ENCODE measurements at places on chromosomes 6 and 20. TPM values are rescaled to one million over a fixed set of nuclear protein-coding genes. Genes with fewer than 3 reads are reported as not detected.

DNA sequence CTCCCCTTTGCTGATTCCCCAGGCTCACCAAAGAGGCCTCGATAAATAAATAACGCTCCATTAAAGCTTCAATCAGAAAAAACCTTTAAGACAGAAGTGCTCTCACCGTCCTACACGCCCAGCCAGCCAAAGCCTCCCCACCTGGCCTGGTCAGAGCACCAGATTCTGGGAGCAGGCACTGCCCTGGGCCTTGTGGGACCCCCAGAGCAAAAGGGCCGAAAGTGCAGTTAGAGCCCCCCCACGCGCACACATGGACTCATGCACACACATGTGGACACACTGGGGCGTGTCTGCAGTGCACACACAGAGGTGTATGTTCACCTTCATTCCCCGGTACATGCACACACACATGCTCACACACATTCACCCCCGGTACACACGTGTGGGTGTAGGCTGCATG is 1.9 kb upstream of the NECAB3 start:
- DNase-seq: no peak

- no peak for DNase-seq
These were observed 171.4 kb downstream of the COL9A1 start for GRCh38 chr6:70131528-70131927.

DNA sequence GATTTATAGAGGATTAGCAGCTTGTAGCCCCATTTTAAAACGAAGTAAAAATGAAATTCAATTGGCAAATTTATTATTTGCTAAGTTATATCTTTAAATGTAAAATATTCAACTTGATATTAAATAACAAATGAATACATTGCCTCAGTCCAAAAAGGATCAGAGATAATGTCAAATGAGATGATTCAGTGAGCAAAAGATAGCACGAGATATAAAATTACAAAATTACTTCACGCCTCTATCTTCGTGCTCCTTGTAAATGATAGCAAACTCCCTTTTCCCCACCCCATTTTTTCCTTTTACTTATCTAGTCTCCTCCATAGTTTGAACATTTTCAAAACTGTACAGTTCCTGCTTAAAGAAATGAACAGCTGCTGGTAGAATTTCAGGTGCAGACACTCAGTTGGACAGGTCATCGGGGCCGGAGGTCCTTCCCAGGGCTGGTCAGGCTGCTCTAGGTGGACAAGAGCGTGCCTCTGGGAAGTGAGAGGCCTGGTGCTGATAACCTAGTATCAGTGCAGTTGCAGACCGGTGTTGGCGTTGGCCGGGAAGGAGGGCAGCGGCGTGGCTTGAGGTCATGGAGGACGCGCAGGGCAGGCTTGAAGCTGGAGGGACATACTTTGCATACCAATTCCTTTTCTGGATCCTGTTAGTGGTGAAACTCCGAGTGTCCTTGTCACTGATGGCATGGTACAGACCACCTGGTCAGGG is 83.9 kb downstream of the CDC5L start:
- no peak for DNase-seq

DNA sequence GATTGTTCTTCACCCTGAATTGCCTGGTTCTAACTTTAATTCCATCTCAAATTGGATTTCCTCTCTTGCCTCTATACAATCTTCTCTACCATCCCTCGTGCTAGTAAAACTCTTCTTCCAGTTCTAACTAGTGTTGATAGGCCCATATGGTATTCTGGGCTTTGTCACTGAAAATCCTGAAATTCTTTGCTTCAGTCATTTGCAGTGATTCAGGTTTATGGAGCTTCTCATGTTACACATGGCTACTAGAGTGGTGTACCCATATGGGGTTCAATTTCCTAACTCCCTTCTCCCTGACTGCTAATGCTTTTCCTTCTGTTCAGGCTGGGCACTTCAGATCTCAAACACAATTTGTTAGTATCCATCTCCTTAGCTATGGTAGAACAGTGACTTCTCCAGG is 956.6 kb downstream of the KIF16B start:
- DNase-seq: peak; percentile 15

GRCh38 chr6:16124198-16125180 is 4.4 kb upstream of the MYLIP start:
- no peak for DNase-seq

- DNase-seq: no peak
These were observed 183.4 kb downstream of the ADGRG6 start for GRCh38 chr6:142485256-142485655.

GRCh38 chr6:125858427-125859320 is 67.9 kb downstream of the NCOA7 start:
- DNase-seq: peak; percentile 85

DNA sequence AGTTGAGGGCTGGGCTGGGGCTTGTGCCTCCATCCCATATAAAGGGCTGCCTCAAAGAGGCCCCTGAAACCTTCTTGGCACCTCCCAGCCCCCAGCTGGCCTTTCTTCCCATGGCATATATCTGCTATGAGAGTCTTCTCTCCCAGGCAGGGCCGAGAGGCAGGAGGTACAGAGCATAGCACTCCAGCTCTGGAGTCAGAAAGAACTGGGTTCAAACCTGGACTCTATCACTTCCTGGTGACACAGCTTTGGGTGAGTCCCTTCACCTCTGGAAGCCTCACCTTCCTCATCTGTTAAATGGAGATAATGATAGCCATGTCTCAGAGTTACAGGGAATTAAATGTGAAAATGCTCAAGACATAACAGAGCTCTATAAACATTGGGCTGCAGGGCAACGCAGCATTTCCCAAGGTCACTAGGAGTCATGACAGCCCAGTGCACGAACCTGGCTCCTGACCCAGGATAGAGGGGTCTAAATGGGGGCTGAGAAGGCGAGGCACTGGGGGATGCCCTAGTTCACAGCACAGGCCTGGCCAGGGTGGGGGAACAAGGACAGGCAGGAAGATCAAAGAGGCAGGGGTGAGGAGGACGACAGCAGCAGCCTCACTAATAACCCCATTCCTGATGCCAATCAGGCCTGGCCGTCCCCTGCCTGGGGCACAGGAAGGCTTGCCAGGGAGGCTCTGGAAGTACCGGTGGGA is 1.9 kb downstream of the FAM83C start:
- no peak for DNase-seq

- DNase-seq: no peak
These were observed 347.1 kb downstream of the ZFAND3 start for GRCh38 chr6:38166411-38167240.

DNA sequence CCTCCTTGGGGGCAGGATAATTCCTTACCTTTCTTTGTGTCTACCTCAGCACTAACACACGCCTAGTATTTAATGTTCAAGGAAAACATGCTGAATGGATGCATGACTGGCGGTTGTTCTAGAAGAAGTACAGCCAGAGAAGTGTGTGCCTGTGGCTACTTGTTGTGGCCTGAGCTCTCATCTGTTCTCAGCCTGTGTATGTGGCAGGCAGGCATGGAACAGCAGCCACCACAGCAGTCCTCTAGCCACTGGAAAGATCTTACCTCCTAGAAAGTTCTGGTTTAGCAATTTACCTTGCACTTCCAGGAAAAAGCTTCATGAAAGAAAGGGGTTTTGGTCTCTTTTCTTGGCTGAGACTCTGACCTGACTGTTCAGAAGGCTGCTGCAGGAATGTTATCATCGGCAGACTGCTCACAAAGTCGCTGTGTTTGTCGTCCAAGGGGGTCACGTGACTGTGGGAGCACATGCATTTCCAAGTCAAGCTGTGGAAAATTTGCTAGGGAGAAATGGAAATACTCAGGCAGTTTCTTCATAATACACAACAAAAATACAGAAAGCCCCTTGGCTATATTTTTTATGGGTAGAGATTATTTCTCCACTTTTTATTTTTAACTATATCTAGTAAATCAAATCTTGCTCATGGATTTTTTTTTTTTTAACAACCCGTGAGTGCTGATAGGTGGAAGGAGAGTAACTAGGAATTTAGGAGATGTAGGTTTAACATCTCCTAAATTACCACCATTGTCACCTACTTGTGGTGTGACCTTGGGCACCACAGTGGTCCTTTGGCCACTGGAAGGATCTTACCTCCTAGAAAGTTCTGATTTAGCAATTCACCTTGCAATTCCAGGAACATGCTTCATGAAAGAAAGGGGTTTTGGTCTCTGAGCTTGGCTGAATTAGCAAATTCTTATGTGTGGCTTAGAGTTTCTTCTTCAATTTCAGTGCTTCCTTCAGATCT is 110.8 kb upstream of the GPR6 start:
- no peak for DNase-seq

GRCh38 chr6:159761129-159761872 is 544 bp upstream of the ACAT2 start:
- peak; percentile 11 for DNase-seq

DNA sequence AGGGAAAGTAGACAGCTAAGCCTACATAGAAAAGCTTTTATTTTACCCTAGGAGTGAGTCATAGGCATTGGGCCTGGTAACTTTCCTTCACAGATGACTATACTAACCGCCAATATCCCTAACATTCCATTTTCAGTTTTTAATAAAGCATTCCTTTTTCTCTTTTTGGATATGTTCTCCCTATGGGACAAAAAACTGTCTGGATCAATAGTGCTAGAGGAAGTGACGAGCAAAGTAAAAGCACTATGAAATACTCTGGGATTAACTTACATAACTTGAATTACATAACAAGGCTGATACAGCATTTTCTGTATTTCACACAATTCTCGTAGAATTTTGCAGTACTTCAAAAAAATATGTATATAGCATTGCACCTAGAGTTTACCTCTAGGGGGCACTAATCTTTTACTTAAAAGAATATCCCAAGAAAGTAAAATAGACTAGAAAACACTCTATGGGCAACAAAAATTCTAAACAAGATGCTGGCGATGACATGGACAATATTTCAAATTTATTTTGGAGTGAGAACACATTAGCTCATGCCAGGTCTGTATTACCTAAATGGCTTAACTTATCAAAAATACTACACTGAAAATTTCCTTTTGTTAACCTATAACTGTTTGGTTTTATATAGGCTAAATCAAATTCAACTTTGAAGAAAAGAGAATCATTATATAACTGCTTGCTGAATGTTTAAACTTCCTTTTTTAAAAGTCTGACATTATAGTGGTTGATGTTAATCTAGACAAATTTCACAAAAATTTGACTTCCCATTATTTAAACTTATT is 66.3 kb upstream of the DST start:
- DNase-seq: peak; percentile 85

GRCh38 chr6:20900389-20901160 is 366.3 kb downstream of the CDKAL1 start:
- no peak for DNase-seq

DNA sequence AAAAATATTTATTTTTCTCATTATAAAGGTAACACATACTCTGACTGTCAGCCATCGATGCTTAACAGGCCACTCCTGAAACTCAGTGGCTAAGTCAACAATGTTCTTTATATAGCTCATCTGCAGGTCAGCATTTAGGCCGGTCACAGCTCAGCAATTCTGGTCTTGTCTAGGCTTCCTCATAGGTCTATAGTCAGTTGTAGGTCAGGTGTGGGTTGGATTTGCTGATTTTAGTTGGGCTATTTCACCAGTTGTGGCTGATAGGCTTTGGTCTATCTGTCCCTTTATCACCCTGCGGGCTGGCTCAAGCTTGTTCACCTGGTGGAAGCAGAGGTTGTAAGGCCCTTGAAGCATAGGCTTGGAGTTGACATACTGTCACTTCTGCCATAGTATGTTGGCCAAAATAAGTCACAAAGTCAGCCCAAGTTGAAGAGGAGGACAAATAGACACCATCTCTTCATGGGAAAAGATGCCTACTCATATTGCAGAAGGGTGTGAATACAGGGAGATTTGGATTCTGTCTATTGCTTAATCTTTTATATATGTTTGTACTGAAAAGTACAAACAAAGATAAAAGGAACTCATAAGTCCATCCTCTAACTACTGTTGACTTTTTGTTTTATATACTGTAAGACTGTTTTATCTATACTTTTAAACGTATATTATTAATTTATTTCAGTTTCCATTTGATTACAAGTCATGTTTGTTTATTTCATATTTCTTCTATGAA is 75.0 kb downstream of the BCKDHB start:
- peak; percentile 27 for DNase-seq

PSORS1C1 gene
- total RNA-seq: 2.0 TPM

FOXF2 gene
- total RNA-seq: not detected

F13A1 gene
- not detected for total RNA-seq

SLC24A3 gene
- not detected for total RNA-seq

FRK gene
- 0.46 TPM for total RNA-seq

ZSCAN23 gene
- 3.4 TPM for total RNA-seq

HEY2 gene
- total RNA-seq: not detected
